Cortex of kidney (tissue), 1 donor: ENCODE measurements at places on chromosomes 11 and 22.

- DNase-seq = no peak
Measured at GRCh38 chr22:44351685-44352377, 39.1 kb upstream of the SHISAL1 start.

GRCh38 chr11:76148231-76148630, 58.1 kb downstream of the WNT11 start:
- no peak for DNase-seq

GRCh38 chr11:65645710-65646109, 7.8 kb downstream of the SIPA1 start:
- DNase-seq = no peak

- no peak for DNase-seq
Measured at GRCh38 chr11:10379022-10379421, 74.1 kb downstream of the ADM start.

GRCh38 chr11:64176751-64177150, 9.2 kb upstream of the STIP1 start:
- no peak for DNase-seq
